ENCODE measurements at places on chromosomes 5 and 9. TPM values are rescaled to one million over a fixed set of nuclear protein-coding genes. Genes with fewer than 3 reads are reported as not detected.
A peak's percentile ranks its signal among the peaks of the same experiment; 100 is the strongest.

Gene KCTD16
- total RNA-seq = 0.03 TPM

GRCh38 chr9:136690806-136691261 is 3.6 kb upstream of the AGPAT2 start:
- no peak for DNase-seq

DNA sequence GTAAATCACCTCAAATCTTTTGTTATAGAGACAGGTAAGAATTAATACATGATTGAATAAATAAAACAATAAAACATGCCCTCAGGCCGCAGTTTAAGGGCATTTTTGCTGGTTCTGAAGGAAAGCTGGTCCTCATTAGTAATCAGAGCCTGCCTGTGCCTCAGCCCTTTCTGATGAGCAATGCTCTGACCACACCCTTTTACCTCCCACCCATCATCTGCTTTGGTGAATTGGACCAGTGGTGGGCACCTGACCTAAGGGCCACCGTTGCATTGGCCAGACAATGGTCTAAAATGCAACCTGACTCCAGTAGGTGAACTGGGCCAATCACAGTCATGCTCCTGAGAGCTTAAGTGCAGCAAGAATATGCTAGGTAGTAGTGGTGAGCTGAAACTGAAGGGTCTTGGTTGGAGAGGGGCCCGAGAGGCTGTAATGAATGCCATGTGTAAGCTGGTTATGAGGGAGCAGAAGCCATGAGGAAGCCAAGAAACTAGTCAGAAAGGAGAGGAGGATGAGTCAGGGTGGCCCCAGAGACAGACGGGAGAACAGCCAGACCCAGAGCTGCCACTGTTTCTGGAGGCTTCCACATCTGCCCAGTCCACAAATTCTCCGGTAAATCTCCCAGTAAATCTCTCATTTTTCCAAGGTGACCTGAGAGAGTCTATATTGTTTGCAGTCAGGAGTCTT is 45.5 kb upstream of the ZSWIM6 start:
- DNase-seq = peak; percentile 59

Gene PCDHGA8
- 0.61 TPM for total RNA-seq

DNA sequence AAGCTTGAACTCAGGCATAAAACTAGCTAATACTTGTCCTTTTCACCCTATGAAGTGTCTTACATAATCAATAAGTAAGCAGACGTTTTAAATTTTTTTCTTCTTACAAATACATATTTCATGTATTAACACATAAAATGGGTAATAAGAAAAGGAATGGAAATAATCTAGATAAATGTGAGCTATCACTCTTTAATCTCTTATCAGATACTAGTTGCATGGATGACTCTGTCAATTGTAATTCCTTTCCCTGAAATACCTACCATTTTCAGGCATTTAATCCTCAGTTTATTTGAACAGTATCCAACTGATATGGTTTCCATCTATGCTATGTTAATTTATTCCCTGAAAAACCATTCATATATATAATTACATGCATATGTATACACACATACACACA is 166.0 kb upstream of the RGS7BP start:
- DNase-seq = no peak

Gene GCNT4
- not detected for total RNA-seq

DNA sequence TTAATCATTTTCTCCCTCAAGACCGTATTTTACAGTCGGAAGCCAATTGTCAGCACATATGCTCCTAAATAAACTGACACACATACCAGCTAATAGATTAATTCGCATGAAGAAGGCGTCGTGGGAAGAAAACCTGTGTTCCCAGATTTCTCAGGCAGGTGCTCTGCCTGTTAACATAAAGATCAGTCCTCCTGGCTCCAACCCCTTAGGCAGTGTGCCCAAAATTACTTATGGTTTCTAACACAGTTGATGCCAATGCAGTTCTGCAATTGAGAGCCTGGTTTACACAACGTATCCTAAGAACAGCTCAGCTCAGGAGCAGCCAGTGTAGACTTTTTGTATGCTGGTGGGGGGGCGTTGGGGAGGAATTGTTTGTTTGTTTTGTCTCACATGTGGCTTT is 208.3 kb downstream of the ENC1 start:
- no peak for DNase-seq

DNA sequence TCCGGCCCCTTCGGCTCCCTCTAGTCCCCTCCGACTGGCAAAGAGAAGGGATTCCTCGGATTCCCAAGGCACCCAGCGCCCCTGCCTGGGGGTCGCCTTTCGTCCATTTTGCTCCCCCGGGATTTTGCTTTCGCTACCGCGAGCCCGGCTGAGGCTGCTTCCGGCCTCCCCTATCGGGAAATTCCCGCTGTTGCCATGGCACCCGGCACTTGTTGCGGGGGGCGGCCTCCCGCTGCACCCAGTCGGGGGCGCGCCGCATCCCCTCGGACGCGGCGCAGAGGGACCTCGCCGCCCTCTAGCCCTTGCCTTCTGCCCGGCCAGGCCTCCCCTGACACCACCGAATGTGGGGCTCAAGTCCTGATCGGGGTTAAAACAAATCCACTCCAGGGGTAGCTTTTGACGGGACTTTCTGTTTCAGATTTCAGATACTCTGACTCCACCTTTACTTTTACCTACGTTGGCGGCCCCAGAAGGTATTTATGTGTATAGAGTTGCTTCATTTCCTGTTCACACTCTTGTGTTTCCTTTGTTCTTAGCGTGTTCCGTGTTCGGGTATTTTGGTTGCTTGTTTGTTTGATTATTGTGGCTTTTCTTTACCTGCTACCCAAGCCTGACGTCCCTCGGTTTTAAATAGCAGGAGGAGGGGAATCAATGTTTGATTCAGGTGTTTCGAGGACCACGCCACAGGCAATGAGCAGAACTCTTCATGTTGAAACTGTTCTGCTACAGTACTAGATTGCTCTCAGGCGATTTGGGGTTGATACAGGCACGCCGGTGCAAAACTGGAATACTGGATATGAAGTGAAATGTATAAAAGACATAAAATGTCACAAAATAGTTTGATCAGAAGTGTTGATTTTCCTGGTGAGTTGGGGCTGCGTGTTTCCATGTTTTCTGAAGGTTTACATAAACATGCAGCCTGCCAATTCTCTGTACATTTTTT is 1.5 kb downstream of the PARP8 start:
- peak; percentile 67 for DNase-seq

- no peak for DNase-seq
Measured at GRCh38 chr5:55454282-55454681, 80.5 kb downstream of the PLPP1 start.
